ENCODE measurements at places on chromosomes 1 and 21.

- no peak for DNase-seq
These were observed 6.1 kb upstream of the C4BPA start for GRCh38 chr1:207097871-207098324.

GRCh38 chr1:171472183-171472647 is 13.1 kb upstream of the PRRC2C start:
- DNase-seq: no peak

- DNase-seq: no peak
These were observed 187.7 kb upstream of the SGIP1 start for GRCh38 chr1:66346057-66346795.

- no peak for DNase-seq
These were observed 1.5 kb downstream of the PDZK1 start for GRCh38 chr1:145705622-145706021.

- no peak for DNase-seq
These were observed 15.8 kb downstream of the INPP5B start for GRCh38 chr1:37931102-37931360.

GRCh38 chr21:28207436-28208173 is 785.1 kb downstream of the LTN1 start:
- DNase-seq: no peak

- no peak for DNase-seq
These were observed 988 bp upstream of the ASAP3 start for GRCh38 chr1:23485002-23485332.

DNA sequence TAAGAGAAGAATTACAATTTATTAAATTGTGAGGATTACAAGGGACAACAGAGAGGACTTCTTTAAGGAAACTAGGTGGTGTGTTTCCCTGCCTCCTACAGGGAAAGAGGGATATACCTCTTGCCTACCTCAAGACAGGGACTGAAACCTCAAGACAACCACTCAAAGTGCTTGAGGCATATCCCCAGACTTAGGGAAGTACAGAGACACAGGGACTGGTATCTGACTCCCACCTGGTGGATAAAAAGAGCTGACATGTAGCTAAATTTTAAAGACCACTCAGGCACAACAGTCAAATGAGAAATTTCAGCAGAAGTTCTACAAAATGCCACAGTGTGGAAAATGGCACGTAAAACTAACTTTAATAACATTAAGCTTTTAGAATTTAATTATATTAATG is 21.3 kb downstream of the DENND2C start:
- DNase-seq: no peak

- peak; percentile 32 for DNase-seq
These were observed 33.4 kb downstream of the QSOX1 start for GRCh38 chr1:180188091-180188506.

DNA sequence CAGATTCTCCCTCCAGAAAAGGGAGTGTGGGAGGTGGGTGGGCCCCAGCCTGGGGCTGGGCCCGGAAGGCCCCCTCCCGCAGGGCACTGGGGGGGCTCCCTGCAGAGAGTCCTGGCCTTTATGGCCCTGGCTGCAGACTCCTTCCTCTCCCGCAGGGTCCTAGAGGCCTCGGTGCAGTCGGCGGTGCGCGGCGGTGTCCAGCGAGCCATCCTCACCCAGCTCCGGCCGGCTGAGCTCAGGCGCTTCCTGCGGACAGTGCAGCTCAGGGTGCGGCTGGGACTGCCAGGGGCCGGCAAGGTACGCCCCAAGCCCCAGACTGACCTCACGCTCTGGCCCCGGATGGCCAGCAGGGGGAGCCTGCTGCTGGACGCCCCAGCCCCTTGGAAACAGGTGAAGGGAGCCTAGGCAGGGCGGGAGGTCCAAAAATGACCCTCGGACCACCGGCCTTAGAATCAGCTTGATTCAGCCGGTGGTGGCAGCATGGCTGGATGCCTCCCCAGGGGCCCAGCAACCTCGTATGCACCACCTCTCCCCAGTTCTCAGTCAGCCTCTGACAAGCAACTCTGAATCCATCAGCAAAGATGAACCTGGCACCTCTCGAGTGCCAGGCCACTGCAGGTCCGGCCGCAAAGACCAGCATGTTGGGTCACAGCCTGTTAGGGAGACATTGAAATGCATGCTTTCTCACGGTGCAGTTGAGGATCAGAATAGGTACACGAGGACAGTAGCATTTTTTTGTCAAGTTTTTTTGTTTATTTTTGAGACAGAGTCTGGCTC is 20.6 kb downstream of the MTHFR start:
- peak; percentile 33 for DNase-seq

DNA sequence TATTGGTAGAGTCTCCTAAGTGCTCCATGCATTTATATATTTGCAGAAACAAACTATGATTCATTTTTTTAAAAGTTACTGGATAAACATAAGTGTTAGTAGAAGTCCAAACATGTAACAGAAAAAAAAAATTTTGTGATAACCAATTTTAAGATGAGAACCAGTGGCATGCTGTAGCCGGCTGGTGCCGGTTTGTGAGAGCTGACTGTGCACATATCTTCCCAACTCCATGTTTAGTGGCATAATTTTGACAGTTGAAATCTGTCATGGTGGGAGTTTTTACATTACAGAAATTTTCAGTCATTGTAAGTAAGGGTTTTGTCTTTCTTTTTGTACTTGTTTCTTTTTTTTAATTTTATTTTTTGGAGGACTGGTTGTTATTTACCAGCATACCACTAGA is 141.2 kb downstream of the TTLL7 start:
- DNase-seq: no peak

DNA sequence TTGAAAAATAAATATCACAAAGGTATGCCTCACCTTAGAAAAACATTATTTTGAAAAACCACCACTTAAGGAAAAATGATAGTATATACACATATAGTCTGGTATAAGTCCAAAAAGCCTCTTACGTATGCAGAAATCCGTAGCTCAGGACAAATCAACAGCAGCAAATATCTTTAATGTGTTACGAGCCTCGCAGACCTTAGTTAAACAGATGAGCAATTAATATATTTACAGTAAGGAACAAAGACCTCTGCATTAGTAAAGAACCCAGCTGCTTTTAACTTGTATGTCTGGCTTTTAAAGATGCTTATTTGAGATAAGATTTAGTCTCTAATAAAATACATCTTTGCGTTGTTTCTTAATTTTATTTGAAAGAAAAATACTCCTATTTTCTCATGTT is 79.9 kb upstream of the CHRM3 start:
- DNase-seq: no peak

GRCh38 chr1:91661121-91661520 is 160.5 kb downstream of the CDC7 start:
- DNase-seq: no peak

GRCh38 chr1:202836623-202837403 is 26.1 kb downstream of the PCAT6 start:
- DNase-seq: no peak

DNA sequence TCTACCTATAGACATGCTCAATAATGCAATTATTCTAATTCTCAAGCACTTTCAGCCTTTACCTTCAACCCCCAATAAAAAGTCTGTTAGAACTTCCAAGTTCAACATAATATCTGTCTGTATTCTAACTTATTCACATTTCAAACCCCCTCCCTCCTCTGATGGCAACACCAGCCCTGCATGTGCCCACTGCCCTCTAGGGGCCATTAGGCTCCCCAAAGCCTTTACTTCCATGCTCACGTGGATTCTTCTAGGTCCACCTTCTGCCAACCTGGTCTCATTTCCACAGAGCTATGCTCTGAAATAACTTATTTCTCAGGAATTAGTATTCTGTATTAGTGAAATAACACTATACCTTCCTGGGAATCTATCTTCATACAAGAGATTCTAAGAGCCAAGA is 22.2 kb upstream of the KPRP start:
- no peak for DNase-seq
